ENCODE measurements at places on chromosomes 2 and 18.

- DNase-seq, result no peak
Measured at GRCh38 chr2:85619617-85620016, 3.6 kb downstream of the USP39 start.

DNA sequence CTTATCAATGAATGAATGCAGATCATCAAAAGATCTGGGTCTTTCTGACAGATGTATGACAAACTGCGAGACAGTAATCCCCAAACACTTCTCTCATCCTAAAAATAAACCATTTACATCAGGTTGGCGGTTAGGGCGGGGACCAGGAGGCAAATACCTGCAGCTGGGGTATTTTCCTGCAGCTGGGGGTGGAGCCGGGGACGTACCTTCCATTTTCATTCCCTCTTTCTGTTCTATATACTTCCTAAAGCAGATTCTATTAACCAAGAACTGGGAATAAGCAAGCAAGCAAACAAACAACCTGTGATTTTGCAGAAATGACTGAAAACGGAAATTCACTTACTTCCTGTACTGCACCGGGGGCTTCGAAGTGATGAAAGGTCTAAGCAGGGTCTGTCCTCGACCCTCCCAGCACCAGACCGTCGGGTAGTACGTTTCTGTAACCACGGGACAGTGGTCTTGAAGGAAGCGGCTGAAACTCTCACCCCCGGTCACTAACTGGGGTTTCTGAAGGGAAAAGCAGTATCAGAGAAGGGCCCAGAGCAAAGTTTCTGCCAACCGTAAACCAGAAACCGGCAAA is 1.2 kb downstream of the ABHD3 start:
- DNase-seq, result no peak

GRCh38 chr2:138003411-138003810 is 39.1 kb downstream of the HNMT start:
- no peak for DNase-seq

DNA sequence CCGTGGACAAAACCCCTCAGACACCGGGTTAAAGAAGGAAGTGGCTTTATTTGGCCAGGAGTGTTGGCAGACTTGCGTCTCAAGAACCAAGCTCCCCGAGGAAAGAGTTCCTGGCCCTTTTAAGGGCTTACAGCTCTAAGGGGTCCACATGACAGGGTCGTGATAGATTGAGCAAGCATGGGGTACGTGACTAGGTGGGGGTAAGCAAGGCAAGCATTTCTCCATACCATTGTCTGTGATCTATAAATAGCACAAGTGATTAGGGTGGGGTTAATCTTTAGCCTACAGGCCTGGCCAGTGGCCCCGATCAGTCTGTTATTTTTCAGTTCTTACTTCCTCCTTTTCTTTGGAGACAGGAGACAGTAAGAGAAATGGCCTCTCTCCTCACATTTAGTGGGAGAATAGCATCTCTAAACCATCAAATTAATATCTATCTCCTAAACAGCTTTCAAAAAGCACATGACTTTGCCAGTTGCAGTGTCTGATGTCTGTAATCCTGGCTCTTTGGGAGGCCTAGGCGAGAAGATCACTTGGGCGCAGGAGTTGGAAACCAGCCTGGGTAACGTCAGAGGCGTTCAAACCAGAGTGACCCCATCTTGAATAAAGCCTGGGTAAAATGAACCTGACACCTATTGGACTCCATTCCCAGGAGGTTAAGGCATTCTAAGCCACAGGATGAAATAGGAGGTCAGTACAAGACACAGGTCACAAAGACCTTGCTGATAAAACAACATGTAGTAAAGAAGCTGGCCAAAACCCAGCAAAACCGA is 18.3 kb upstream of the CNOT11 start:
- DNase-seq, result no peak

- DNase-seq, result no peak
Measured at GRCh38 chr18:68234131-68234530, 480.8 kb downstream of the TMX3 start.

GRCh38 chr2:176150584-176151441 is 537 bp upstream of the HOXD4 start:
- no peak for DNase-seq

DNA sequence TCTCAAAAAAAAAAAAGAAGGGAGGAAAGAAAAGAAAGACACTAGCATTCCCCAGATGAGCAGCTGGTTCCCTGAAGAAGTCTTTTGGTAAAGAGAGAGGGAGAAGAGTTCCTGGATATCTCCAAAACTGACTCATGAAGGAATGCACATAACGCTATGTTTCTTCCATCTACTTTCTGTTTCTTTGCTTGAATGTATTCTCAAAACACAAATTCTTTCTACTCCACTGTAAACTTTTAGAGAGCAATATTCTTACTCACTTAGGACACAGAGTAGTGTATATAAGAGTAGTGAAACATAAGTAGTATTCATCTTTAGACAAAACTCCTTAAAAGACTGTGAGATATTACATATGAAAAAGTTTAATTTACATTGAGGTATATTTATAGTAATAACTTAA is 64.2 kb downstream of the TRIP12 start:
- DNase-seq, result no peak

DNA sequence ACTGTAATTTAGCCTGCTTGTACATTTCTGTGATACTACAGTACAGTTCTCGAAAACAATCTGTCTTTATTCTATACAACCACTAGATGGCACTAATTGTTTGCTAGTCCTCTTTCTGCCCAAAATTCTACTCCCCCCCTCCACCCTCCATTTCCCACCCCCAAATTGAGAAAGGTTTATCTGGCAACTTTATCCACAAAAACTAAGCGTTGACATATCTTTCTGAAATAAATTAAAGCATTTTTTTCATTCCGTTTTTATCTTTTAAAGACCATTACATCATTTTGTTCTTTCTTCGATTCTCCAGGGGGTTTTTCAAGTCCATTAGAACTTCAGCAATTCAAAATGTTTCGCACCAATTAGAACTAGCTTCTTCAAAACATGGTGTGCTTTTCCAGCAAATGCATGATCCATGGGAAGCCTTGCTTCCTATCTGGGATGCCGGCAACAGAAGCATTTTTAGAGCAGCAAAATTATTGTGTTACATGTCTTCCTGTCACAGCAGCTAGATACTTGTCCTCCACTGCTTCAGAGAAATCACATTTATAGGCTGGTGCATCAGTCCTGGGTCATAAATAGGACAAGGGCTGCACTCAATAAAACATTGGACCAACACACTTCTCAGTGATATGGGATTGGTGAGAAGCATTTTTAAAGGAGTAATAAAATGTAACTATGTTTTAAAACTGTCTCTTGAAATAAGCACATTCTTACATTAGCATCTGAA is 241.3 kb downstream of the PAX3 start:
- no peak for DNase-seq

GRCh38 chr2:86023366-86023712 is 82.3 kb downstream of the POLR1A start:
- no peak for DNase-seq

DNA sequence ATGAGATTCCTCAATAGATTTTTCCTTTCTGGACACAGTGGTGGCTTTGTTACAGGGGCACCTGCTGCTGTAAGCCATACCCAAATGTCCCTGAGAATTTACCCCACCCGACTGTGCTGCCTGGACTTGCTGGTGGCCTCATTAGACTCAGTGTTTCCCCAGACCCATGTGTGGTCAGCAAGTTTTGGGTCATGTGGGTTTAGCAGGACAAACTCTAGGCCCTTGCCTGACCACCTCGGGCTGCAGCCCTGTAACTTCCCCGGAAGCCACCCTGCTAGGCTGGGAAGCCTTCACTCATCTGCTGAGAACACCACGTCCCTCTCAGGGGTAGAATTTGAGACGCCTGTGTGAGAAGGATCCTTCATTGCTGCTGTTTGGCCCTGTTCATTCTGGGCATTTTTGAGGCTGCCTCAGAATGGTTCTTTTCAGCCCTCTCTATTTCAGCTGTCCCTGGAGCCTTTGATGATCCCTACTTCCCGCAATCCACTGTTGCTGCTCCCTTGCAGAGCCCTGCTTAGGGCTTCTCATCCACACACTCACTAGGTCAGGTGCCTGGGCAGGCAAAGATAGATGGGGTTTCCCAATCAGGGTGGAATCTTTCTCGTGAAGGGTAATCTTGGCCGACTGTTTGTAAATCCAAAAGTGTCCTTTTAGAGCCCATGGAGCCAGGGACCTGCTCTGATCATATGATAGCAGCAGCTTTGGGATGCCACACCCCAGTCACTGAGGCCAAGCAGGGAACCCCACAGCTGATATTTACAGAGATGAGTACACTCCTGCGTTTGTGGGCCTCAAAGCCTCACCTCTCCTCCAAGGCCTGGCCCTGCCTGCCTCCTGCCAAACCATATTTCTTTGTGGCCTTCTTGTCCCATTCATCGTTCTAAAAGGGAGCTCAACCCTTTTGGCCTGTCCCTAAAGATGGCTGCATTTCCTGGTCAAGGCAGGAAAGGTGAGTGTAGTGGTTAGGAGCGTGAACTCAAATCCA is 6.7 kb downstream of the EHD3 start:
- DNase-seq, result no peak

GRCh38 chr2:95159690-95160449 is at the start of gene ZNF514:
Gene ZNF514, minus strand, starts transcription at chr2:95159848. Its CDS starts 6,595 bp downstream, at chr2:95153253.
- DNase-seq, result peak; percentile 25

DNA sequence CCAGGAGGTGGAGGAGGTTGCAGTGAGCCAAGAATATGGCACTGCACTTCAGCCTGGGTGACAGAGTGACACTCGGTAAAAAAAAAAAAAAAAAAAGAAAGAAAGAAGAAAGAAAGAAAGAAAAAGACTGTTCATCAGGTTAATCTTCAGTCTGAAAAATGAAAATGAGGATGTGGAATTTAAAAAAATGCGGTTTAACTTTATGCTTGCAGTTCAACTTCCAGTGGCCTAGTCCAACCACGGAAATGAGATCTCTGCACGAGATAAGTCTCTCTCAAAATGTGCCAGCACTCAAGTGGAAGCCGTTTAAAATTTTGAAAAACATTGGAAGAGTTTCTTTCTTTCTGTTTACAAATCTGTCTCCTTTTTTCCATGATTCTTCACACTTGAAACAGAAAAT is 112.1 kb downstream of the DOCK10 start:
- no peak for DNase-seq

DNA sequence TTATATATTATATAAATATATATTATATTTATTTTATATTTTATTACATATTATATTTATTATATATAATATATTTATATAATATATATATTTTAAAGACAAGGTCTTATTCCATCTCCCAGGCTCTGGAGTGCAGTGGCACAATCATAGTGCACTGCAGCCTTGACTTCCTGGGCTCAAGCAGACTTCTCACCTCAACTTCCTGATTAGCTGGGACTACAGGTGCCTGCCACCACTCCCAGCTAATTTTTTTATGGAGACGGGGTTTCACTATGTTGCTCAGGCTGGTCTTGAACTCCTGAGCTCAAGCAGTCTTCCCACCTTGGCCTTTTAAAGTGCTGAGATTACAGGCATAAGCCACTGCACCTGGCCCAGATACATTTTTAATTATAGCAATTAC is 110.0 kb downstream of the PHLPP1 start:
- no peak for DNase-seq

GRCh38 chr18:30811580-30811979 is 231.0 kb downstream of the DSC3 start:
- no peak for DNase-seq

- DNase-seq, result no peak
Measured at GRCh38 chr2:98036349-98037000, 40.7 kb upstream of the TMEM131 start.

DNA sequence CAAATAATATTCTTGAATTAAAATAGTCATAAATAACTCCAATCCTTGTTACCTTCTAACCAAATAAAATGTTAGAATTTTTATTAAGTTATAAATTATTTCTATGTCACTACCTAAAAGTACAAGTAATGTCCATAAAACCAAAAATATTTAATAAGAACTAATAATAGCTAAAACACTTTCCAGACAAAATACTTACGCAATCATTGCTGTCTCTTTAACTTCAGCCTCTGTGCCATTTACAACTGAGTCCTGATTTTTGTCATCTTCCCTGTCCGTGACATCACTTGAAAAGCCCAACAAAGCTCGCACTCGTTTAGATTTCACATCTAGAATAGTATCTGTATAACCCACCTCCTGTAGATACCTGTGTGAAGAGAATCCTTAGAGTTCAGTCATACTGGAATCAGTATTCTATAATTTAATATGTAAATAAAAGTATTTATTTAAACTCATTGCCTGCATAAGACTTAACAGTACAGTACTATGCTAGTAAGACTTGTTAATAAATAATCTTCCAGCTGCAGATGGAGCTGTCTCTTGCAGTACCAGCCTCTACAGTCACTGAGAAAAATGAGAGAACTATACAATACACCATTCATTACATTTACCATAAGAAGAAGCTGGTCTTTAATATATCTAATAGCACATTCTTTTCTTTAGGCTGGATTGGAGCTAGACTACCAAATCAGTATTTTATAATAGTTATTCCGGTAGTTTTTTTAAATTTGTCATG is 63.8 kb downstream of the STRN start:
- DNase-seq, result no peak

GRCh38 chr2:179825494-179825893 is 35.9 kb downstream of the ZNF385B start:
- no peak for DNase-seq

DNA sequence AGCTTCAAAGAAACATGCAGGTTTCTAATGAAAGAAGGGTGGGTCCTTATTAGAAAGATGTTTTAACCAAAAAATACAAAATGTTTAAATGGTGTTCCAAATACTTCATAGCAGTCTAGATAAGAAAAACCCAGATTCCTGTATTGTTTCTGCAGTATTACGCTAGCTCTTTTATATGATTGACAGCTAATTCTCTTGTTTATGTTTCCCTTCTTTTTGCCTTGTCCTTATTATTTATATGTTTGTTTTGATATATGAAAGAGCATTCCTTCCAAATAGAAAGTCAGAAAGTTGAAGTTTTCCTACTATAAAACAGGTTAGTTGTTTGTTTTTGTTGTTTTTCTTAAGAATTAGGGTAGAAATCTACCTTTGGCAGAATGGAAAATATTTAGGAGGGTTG is 41.1 kb upstream of the PNPT1 start:
- DNase-seq, result no peak

- DNase-seq, result no peak
Measured at GRCh38 chr2:43519643-43520221, 76.1 kb downstream of the THADA start.

DNA sequence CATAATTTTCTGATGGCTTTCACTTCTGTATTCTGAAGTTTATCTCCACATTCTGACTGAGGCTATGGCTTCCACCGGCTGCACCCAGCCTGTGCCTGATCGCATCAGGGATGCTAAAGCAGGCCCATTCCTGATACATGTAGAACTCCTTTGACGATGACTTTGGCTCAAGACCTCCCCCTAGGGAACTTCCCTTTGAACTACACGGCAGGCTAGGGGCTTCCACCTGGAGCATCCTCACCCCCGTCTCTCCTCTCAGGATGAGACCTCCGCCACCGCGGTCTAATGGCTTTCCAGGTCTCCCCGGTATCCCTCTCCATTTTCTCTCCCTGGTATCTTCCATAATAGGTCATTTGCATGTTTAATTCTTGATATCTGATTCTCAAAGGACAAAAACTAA is 214.9 kb upstream of the CHST9 start:
- DNase-seq, result no peak

GRCh38 chr2:160241251-160242137 is 41.4 kb upstream of the ITGB6 start:
- DNase-seq, result no peak

GRCh38 chr2:105488285-105488684 is 89.4 kb upstream of the FHL2 start:
- DNase-seq, result no peak

- no peak for DNase-seq
Measured at GRCh38 chr18:30088238-30089015, 954.1 kb downstream of the DSC3 start.

All from activated CD8-positive, alpha-beta memory T cell treated with anti-CD3 and anti-CD28 coated beads for 1 hour (primary cell).